ENCODE measurements at places on chromosomes 13 and 19. TPM values are rescaled to one million over a fixed set of nuclear protein-coding genes. Genes with fewer than 3 reads are reported as not detected.
A peak's percentile ranks its signal among the peaks of the same experiment; 100 is the strongest.

DNA sequence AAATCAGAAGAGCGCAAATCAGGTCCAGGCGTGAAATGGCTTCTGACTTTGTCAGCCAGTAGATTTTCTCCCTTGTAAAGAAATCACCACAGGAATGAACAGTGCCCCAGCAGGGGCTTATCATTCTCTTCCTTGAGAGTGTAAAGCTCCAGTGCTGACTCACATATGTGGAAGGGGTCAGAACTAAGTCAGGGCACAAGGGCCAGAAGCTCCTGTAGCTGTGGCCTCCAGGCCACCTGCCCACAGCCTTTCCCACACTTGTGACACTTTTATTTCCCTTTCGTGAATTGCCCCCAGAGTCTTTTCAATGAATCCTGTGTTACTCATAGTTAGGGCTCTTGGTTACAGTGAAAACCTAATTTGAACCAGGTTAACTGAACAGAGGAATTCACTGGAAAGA lies 99.6 kb downstream of the SUCLA2 start:
- DNase-seq, result no peak

The B3GNT8 gene
- 2.6 TPM for total RNA-seq

The MARCHF2 gene
- 165 TPM for total RNA-seq

DNA sequence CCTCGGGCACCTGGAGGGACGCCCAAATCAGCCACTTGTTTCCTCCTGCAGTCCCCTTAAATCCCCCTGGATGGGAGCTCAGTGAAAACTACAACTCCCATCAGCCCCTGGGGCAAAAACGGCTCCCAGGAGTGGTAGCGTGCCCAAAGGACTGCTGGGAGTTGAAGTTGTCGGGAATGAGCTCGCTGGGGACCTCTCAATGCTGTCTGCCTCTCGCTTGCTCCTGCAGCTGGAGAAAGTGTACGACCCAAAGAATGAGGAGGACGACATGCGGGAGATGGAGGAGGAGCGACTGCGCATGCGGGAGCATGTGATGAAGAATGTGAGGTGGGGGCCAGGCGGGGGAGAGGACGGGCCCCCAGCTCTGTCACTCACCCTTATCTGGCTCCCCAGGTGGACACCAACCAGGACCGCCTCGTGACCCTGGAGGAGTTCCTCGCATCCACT lies 14.7 kb upstream of the DHDH start:
- peak; percentile 32 for DNase-seq

The FCER2 gene
- total RNA-seq, result not detected

GRCh38 chr13:54599413-54599812 lies 1570.8 kb downstream of the OLFM4 start:
- DNase-seq, result no peak

The ANGPTL8 gene
- not detected for total RNA-seq

GRCh38 chr13:41434831-41435520 lies 22.4 kb upstream of the RGCC start:
- no peak for DNase-seq

GRCh38 chr13:44967704-44968433 lies 21.4 kb downstream of the NUFIP1 start:
- peak; percentile 59 for DNase-seq

DNA sequence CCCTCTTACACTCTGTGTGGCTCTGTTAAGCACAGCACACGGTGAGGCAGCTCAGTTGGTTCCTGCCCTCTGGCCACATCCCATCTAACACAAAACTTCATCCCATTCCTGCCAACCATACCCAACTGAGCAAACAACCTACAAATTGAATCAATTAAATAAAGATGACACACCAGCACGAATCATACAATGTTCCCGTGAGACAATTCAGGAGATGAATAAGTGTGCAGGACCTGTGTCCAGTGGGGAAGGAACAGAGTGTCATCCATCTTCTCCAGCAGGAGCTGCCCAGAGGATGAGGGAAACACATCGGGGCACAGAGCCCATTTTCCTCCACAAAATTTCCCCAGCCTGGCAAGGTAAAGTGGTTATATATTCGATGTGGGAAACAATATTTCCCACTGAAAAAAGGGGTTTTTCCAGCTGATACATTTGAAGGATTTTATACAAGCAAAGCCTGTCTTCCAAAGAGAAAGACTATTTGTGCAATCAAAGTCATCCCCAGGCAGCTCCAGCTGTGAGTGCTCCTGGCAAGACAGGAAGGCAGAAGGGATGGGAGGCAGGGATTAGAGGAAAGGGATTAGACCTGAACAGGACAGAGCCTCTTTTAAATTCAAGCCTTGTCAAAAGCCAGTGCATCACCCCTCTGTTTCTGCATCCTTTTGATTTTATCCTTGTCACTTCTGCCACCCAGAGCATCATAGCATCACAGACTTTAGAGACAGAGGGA lies 240.2 kb downstream of the LHFPL6 start:
- DNase-seq, result no peak

GRCh38 chr13:113398963-113399754 lies 35.2 kb upstream of the GRTP1 start:
- DNase-seq, result no peak

DNA sequence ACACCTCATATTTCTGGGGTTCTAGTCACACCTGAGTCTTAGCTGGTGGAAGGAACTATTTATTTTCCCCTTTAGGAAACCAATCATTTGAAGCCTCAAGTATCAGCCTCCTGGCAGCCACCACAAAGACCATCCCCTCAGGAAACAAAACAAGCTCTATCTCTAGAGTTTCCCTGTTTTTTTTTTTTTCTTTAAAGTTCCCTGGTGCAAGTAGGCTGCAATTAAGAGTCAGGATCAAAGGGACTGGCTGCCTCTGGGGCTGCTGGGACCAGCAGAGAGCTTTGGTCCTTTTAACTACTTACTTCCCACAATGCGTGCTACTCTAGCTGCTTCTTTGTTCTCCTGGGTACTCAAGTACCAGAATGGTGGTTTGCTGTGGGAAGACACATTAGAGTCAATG lies 11.4 kb downstream of the MBNL2 start:
- no peak for DNase-seq

The KLK12 gene
- not detected for total RNA-seq

The RDH8 gene
- not detected for total RNA-seq

GRCh38 chr19:50725218-50725910 lies 2.2 kb downstream of the CLEC11A start:
- no peak for DNase-seq

- DNase-seq, result peak; percentile 43
These were observed 780 bp upstream of the GTF2F2 start for GRCh38 chr13:45119469-45119990.

DNA sequence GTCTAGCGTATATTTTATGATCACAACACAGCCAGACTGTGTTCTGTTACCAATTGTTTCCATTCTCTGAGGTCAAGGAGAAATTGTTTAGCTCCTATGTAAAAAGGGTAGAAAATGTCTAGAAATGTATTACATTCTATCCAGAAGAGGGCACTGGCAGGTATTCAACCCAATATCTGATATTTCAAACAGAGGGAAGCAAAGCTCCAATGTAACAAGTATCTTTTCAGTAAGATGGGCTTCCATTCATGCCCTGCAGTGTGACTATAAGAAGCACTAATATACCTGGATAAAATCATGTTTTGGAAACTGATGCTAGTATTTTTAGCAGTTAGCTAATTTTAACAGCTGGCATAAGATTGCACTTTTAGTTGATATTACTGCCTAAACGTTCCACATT lies 312.7 kb downstream of the FGF14 start:
- DNase-seq, result no peak
